Upper lobe of left lung (tissue), 6 donors: ENCODE measurements at places on chromosomes 7 and 10. TPM values are rescaled to one million over a fixed set of nuclear protein-coding genes. Genes with fewer than 3 reads are reported as not detected.

DNA sequence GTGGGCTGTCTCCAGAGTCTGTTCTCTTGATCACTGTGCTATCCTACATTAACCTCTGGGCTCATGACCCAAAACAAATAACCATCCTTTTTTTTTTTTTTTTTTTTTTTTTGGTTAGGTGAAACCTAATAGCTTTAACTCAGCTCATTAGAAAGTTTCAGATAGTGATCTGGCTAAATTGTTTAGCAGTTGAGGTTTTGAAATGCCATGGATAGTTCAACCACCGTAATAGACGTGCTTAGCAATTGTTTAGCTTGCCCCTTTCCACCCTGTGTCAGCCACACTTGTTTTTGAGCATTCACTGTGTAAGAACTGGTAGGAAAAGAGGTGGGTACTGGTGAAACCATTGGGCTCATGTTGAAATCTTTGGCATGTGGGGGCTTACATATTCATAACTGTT lies 3.8 kb downstream of the PLCE1 start:
- DNase-seq = no peak

GRCh38 chr7:4279216-4279615 lies 402.9 kb upstream of the FOXK1 start:
- DNase-seq = no peak

Gene AKR1D1
- not detected for total RNA-seq

Gene LRIT1
- total RNA-seq = not detected
